ENCODE measurements at places on chromosomes 7 and 10. TPM values are rescaled to one million over a fixed set of nuclear protein-coding genes. Genes with fewer than 3 reads are reported as not detected.

DNA sequence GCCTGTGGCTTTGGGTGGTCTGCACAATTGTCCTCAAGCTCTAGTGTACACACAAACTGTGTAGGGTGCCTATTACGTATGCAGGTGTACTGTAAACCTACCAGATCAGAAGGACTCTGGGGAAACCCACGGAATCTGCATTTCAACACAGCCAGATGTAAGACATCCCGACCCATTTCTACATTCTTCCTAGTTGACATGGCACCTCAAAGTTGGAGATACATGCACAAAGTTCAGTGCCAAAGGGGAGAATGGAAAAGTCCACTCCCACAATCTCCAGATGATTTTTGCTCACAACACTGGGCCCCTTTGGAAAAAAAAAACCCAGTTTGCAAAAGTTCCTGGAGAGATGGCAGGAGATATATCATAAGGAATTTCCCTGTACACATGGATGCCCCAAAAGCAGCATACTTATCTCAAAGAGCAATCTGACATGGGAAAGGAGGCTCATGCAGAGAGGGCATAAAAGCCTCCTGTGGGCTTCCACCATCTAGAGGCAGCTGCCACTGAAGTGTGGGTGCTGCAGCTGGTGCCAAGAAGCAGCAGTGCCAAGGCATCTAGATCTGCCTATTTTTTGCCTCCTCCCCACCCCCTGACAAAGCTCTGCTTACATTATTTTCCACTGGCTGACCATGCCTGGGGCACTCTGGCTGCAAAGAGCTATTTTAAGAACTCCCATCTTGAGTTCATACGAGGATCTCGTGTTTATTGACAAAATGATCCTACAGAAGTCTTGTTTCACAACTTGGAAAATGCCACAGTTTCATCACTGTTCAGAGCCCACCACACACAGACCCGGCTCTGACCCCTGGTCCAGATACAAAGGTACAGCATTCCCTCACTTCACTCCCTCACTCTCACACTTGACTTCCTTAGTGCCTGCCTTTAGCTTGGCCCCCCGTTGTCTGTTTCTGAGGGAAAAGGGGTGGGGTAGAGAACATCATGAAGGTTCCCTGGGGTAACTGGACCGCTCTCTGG, 12.9 kb downstream of the TECTB start:
- no peak for DNase-seq
- no peaks in the 10 kb centered on the region for H3K36me3 ChIP-seq
- no peak overlapping the region for H3K4me3 ChIP-seq

TMEM176A gene
- 6.1 TPM for total RNA-seq

DNA sequence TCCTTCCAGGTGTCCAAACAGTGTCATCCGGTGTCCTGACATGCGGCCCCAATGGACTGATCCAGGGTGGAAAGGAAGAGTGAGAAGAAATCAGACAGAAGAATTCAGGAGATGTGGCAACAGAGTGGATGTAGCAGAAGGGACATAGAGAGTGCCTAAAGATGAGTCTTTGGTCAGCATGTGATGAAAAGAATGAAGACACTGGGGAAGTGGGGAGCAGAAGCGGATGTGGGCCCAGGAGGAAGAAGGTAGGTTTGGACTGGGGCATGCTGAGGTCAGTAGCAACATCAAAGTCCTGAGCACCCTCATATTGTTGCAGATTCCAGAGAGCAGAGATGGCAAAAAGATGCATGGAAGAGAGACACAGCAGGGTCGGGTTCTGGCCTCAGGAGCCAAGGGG, 71.8 kb upstream of the STEAP1B start:
- peak overlapping the region; percentile 80 for H3K27ac ChIP-seq
- H3K36me3 ChIP-seq: peaks cover 38% of the 10 kb centered on the region
- no peak for DNase-seq
- no peaks in the 10 kb centered on the region for H3K27me3 ChIP-seq

- peaks cover 16% of the 10 kb centered on the region for H3K4me1 ChIP-seq
- peaks cover 80% of the 10 kb centered on the region for H3K27me3 ChIP-seq
- H3K4me3 ChIP-seq: no peak overlapping the region
- H3K36me3 ChIP-seq: no peaks in the 10 kb centered on the region
- no peak overlapping the region for H3K27ac ChIP-seq
Measured at GRCh38 chr10:71433768-71434744, 37.3 kb downstream of the CDH23 start.

ELN gene
- 0.39 TPM for total RNA-seq

DNA sequence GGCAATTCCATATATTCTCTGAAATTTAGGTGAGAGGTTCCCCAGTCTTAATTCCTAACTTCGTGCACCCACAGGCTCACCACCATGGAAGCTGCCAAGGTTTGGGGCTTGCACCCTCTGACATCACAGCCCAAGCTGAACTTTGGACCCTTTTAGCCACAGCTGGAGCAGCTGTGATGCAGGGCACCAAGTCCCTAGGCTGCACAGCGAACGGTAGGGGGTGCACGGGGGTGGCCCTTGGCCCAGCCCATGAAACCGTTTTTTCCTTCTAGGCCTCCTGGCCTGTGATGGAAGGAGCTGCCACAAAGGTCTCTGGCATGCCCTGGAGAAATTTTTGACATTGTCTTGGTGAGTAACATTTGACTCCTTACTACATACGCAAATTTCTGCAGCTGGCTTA, 251.9 kb upstream of the GRM3 start:
- no peaks in the 10 kb centered on the region for H3K4me1 ChIP-seq
- H3K27ac ChIP-seq: no peak overlapping the region
- H3K36me3 ChIP-seq: no peaks in the 10 kb centered on the region
- H3K4me3 ChIP-seq: no peak overlapping the region

DNA sequence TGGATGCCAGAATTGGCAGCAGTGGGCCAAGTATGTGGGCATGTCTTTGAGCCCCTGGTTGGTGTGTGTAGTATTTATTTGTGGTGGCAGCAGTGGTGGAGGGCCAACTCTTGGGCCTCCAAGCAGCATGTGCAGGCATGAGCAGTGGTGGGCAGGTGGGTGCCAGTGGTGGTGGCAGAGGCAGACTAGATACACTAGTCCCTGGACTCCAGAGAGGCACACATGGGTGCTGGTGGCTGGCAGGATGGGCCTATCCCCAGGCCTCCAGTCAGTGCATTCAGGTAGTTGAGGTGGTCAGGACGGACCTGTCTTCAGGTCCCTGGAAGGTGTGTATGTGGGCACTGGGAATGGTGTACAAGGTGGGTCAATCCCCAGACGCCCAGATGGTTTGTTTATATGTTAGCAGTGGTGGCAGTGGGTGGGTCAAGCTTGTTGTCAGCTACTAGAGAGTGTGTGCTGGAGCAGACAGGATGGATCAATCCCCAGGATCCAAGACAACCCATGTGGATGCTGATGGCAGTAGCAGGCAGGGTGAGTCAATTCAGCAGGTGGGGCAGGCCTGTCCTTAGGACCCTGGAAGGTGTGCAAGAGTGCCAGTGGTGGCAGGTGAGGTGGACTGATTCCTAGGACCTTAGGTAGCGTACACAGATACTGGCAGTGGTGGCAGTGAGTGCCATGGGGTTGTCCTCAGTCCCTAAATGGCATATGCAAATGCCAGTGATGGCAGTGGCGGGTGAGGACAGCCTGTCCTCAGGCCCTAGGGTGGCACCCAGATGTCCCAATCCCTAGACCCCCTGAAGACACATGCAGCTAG, 294.3 kb downstream of the RPS24 start:
- no peaks in the 10 kb centered on the region for H3K4me1 ChIP-seq
- no peaks in the 10 kb centered on the region for H3K36me3 ChIP-seq
- H3K4me3 ChIP-seq: no peak overlapping the region
- peaks cover 99% of the 10 kb centered on the region for H3K27me3 ChIP-seq

DNA sequence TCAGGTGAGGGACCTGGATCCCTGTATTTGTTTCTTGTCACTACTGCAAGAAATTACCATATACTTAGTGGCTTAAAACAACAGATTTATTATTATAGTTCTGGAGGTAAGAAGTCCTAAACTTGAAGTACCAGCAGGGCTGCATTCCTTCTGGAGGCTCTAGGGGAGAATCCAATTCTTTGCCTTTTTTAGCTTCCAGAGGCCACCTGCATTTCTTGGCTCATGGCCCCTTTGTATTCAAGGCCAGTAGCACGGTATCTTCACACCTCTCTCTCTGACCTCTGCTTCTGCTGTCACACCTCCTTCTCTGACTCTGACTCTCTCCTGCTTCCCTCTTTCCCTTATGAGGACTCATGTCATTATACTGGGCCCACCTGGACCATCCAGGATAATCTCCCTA, 2.2 kb upstream of the LHPP start:
- H3K27me3 ChIP-seq: peaks cover 22% of the 10 kb centered on the region
- peaks cover 12% of the 10 kb centered on the region for H3K36me3 ChIP-seq

TRRAP gene
- 28.0 TPM for total RNA-seq

MPP7 gene
- 6.6 TPM for total RNA-seq

DNA sequence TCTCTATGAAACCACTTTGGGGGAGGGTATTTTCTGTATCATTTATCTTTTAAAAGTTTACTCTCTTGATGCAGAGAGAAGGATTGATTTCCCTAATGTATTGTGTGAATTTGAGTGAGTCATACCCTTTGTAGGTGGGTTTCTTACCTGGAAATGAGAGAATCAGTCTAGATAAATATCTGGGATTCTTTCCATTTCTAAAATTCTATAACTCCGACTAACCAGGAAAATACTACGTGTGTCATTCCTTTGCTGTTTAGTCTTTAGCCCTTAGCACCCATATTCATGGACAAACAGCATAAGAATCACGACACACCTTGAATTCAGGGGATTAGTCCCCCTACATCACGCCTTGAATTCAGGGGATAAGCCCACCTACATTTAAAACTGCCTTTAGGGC, 139.1 kb downstream of the GATA3 start:
- H3K27me3 ChIP-seq: no peaks in the 10 kb centered on the region
- no peak overlapping the region for H3K27ac ChIP-seq
- H3K4me3 ChIP-seq: no peak overlapping the region

GRCh38 chr7:157710396-157710795, 373.6 kb downstream of the DNAJB6 start:
- no peaks in the 10 kb centered on the region for H3K36me3 ChIP-seq
- H3K27ac ChIP-seq: no peak overlapping the region
- DNase-seq: no peak
- H3K4me1 ChIP-seq: no peaks in the 10 kb centered on the region

- peaks cover 24% of the 10 kb centered on the region for H3K4me1 ChIP-seq
- H3K36me3 ChIP-seq: peaks cover 52% of the 10 kb centered on the region
- H3K27ac ChIP-seq: no peak overlapping the region
- H3K4me3 ChIP-seq: peak overlapping the region; percentile 78
- peaks cover 36% of the 10 kb centered on the region for H3K27me3 ChIP-seq
Measured at GRCh38 chr10:22324893-22325271, 4.0 kb downstream of the BMI1 start.

GRCh38 chr7:76236224-76236623, 34.5 kb downstream of the SRRM3 start:
- no peak for DNase-seq
- no peak overlapping the region for H3K4me3 ChIP-seq
- no peaks in the 10 kb centered on the region for H3K4me1 ChIP-seq
- H3K27me3 ChIP-seq: peaks cover 70% of the 10 kb centered on the region
- H3K27ac ChIP-seq: no peak overlapping the region

RAMP3 gene
- total RNA-seq: not detected

SPDYE2 gene
- not detected for total RNA-seq

OR13A1 gene
- total RNA-seq: not detected

DNA sequence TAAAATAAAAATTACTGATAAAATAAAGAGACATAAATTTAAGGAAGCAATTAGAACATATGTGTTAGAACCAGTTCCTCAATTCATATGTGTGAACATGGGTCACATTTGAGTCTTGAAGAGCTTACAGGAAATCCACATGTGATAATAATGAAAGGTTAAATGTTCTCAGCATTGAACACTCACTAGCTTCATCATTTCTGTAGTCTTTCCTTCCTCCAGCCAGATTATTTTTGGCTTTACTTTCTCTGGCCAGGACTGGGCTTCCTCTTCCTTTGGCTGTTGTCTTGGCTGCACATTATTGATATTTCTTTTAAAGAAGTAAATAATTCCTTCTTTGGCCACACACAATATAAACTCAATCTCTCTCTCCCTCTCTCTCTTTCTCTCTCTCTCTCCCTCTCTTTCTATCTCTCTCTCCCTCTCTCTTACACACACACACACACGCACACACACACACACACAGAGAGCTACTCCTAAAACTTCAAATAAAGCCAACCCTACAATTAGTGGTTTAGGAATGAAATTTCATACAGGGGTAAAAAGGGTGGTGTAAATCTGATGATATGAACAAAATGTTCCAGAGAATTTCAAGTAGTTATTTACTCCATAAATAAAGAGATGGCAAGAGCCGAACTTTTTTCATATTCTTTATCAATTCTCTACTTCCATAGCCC, 171.2 kb downstream of the REEP3 start:
- no peaks in the 10 kb centered on the region for H3K36me3 ChIP-seq
- no peaks in the 10 kb centered on the region for H3K27me3 ChIP-seq
- no peak overlapping the region for H3K4me3 ChIP-seq
- no peak for DNase-seq

GATA3 gene
- total RNA-seq: 8.2 TPM

- no peak overlapping the region for H3K27ac ChIP-seq
- H3K27me3 ChIP-seq: no peaks in the 10 kb centered on the region
- no peak overlapping the region for H3K4me3 ChIP-seq
Measured at GRCh38 chr7:93327006-93327633, 95.0 kb downstream of the VPS50 start.

DNA sequence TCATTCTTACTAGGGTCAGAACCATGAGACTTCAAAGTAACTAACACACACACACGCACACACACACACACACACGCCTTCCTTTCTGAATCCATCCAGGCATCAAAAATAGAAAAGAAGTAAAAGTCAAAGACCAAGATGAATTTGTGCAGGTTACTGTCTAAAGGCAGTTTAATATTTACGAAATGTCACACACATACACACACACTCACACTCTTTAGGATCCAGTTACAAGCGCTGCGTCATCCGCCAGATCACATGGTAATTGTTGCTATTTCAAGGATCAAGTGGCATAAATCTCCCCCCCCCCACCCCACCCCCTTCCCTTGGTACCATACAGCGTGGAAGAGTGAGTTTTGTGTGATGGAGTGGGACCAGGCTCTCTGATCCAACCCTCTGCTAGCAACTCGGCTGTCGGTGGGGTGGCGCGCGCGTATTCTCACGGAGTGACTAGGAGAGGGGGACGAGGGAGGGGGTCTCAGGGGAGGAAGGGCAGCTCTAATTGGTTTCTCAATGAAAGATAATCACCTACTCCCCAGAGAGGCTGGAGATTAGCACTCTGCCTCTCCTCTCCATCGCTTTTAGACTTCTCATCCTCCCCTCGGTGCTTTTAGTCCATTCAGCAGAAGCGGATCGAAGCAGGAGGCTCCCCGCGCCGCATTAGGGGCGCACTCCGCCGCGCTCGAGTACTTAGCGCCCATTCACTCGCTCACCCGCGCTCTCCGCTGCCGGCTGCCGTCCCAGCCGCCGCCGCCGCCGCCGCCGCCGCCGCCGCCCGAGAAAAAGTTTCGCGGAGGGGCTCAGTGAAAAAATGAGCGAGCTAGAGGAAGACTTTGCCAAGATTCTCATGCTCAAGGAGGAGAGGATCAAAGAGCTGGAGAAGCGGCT, 83.5 kb upstream of the PRKG1 start:
- H3K27ac ChIP-seq: peak overlapping the region; percentile 54
- peak; percentile 16 for DNase-seq

- H3K36me3 ChIP-seq: no peaks in the 10 kb centered on the region
- no peak overlapping the region for H3K4me3 ChIP-seq
- H3K27me3 ChIP-seq: no peaks in the 10 kb centered on the region
- no peak overlapping the region for H3K27ac ChIP-seq
Measured at GRCh38 chr7:82821037-82821436, 341.6 kb downstream of the PCLO start.

GRCh38 chr7:1533547-1534329, 3.2 kb downstream of the MAFK start:
- peaks cover 92% of the 10 kb centered on the region for H3K36me3 ChIP-seq

Data from Calu3 (cell line).